Pancreas (tissue), 10 donors: ENCODE measurements at places on chromosomes 11 and 22.

DNA sequence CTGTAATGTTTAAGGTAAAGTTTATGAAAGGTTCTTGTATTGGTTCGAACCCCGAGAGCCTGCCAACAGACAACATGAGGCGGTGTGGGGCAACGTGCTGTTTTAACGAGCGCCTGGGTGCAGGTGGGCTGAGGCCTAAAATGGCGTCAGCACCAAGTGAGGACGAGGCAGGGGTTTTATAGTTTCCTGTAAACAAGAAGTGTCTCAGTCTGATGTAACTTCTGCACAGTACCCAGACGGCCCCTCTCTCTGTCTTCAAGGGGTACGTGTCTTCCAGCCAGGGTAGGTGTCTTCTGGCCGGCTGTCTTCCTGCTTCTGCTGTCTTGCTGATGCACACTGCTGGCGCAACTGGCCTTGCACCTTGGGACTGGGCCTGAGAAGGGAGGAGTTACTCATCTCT lies 2.7 kb downstream of the PPFIBP2 start:
- no peak for DNase-seq

- peak; percentile 44 for DNase-seq
Observed at GRCh38 chr11:2209900-2210321, 38.3 kb upstream of the TH start.

GRCh38 chr11:133175103-133175502 lies 357.2 kb downstream of the OPCML start:
- no peak for DNase-seq

DNA sequence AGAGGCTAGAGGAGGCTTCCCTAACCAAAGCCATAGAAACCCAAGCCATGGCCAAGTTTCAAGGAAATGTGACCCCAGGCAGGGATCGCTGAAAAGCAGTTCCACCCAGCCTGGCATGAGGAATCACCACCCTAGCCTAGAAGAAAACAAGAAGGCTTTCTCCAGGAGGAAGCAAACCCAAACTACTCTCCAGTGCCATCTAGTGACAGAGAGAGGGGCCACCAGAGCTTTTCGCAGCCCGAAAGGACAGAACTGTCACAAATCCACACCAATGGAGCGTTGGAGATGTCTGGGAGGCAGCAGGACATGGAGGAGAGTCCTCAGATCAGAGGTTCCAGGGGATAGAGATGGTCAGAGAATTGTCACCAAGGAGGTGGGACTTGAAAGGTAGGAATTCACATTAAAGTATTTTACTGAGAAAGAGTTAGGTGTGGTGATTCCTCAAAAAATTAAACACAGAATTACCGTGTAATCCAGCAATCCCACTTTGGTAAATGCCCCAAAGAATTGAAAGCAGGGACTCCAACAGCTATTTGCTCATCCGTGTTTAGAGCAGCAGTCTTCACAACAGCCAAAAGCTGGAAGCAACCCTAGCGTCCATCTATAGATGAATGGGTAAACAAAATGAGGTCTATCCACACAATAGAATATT lies 67.3 kb upstream of the NUP50 start:
- peak; percentile 62 for DNase-seq

DNA sequence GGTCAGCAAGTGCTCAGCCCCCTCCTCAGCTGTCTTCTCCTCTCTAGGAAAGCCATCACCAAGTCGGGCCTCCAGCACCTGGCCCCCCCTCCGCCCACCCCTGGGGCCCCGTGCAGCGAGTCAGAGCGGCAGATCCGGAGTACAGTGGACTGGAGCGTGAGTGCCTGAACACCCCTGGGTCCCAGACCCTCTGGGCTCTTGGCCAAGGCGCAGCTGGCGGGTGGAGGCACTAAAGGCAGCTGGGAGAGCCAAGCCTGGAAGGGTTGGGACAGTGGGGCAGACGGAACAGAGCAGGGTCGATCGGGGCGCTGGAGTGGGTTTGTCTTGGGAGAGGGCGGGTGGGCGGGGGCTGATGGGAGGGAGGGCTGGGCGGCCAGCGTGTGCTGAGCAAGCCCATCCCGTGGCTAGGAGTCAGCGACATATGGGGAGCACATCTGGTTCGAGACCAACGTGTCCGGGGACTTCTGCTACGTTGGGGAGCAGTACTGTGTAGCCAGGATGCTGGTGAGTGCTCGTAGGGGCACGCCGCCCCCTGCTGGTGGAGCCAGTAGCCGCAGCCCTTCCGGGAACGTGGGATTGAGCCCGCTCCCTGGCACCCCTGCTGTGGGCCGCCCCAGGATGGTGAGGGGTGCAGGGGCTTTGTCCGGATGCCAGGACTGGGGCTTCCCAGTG lies 14.1 kb upstream of the MDK start:
- peak; percentile 68 for DNase-seq

DNA sequence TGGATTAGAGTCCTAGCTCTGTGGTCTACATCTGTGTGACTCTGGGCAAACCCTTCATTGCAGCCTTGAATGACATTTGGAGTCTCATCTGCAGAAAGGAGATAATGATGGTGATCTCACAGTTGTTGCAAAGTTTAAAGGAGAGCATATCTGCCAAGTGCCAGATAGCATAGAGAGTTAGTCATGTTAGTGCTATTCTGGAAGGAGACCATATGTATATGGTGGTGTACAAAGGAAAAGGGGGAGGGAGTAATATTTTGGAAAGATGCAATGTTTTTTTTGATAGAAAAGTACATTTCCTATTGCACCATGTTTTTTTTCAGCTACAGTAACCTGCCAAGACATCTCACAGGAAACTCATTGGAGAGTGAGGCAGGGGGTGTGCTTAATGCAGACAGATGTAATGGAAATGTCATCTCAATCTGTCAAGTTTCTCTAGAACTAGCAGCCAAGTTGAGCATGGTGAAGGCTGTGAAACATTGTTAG lies 92.1 kb upstream of the NARS2 start:
- no peak for DNase-seq

- no peak for DNase-seq
Observed at GRCh38 chr22:47593291-47593690, 830.8 kb downstream of the TBC1D22A start.

- DNase-seq, result no peak
Observed at GRCh38 chr11:128365044-128365443, 222.3 kb downstream of the ETS1 start.

GRCh38 chr11:129119036-129119435 lies 73.1 kb downstream of the ARHGAP32 start:
- DNase-seq, result no peak

- DNase-seq, result no peak
Observed at GRCh38 chr11:79720115-79720514, 279.3 kb upstream of the TENM4 start.

DNA sequence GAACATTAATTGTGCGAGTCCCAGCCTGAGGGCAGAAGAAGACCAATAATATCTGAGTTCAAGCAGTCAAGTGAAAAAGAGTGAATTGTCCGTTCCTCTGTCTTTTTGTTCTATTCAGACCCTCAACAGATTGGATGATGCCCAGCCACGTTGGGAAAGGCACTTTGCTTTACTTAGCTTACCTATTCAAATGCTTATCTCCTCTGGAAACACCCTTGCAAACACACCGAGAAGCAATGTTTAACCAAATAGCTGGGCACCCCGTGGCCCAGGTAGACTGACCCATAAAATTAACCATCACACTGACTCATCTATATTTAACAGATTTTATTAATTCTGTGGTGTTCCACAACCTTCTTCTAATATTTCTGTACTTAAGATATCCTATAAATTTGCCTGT lies 9.3 kb downstream of the OOSP4A start:
- no peak for DNase-seq

DNA sequence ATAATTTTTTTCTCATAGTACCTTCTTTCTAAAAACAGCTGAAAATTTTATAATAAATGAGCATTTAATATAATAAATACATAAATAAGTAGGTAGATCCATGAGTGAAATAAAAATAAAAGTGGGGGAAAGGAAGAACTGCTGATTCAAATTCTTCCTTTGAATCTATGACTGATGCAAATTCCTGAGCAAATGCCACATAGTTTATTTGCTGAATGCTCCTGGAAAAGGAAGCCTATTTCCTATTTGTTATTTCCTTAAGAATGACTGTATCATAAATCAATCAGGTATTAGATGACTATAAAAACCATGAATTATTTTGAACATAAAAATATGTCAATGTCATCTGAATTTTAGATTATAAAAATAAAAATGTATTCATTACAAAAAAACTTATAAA lies 16.6 kb downstream of the BTBD10 start:
- no peak for DNase-seq

- no peak for DNase-seq
Observed at GRCh38 chr11:43930868-43931716, 11.3 kb upstream of the C11orf96 start.

DNA sequence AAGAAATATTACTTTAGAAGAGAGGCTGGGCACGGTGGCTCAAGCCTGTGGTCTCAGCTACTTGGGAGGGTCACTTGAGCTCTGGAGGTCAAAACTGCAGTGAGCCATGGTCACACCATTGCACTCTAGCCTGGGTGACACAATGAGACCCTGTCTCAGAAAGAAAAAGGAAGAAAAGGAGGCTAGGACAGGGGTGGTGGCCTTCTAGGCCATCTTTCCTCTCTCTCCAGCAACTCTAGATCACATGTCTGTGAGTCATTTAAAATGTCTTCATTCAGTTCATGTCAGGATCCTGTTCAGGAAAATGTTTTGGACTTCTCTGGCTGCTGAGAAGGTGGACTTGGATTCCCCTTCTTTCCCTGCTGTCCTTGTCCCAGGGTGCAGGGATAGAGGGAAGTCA lies 53.3 kb downstream of the PPFIA1 start:
- DNase-seq, result no peak

DNA sequence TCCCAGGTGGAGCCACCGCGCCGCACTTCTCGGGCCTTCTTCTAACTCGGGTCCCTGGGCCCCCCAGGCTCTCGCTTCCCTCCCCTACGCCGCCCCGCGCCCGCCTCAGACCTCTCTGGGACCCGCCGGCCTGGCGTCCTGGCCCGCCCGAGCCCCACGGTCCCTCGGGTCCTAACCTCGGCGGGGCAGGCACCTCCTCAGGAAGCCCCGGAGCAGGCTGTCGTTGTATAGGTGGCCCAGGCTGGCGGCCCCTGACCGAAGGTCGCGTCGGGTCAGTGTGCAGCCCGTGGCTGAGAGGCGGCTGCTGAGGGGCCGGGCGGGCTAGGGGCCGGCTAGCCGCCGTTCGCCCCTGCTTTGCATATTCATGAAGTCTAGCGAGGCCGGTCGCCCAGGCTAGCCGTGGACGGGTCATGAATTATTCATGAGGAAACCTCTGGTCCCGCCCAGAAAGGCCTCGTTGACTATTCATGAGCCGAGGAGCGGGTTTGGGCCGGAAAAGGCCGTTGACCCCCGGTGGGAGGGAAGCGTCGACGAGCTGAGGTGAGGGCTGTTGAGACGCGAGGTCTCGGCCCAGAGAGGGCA lies at the start of gene HORMAD2:
HORMAD2 (plus strand) TSS at position 513 of the 582 bp plus-strand sequence. CDS start 13,489 bp downstream, outside the sequence.
- no peak for DNase-seq

DNA sequence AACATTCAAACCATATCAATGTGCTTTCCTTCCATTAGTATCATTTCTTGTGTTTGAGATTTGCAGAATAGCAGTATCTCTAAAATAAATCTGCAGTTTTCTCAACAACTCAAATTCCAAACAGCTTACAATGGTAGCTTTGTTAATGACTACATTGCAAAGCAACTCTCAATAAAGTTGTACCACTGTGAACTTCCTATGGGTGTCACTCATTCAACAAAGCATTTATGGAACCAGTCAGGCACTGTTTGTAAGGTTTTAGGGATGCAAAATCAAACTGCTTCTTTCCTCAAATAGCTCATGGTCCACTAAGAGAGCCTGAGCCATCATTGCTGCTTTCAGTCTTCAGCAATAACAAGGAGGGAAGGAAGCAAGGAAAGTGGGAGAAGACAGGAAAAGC lies 91.0 kb downstream of the CCDC83 start:
- no peak for DNase-seq

GRCh38 chr11:34613015-34613414 lies 7.9 kb upstream of the EHF start:
- DNase-seq, result no peak

GRCh38 chr11:96075532-96075959 lies 151.6 kb upstream of the MTMR2 start:
- no peak for DNase-seq

DNA sequence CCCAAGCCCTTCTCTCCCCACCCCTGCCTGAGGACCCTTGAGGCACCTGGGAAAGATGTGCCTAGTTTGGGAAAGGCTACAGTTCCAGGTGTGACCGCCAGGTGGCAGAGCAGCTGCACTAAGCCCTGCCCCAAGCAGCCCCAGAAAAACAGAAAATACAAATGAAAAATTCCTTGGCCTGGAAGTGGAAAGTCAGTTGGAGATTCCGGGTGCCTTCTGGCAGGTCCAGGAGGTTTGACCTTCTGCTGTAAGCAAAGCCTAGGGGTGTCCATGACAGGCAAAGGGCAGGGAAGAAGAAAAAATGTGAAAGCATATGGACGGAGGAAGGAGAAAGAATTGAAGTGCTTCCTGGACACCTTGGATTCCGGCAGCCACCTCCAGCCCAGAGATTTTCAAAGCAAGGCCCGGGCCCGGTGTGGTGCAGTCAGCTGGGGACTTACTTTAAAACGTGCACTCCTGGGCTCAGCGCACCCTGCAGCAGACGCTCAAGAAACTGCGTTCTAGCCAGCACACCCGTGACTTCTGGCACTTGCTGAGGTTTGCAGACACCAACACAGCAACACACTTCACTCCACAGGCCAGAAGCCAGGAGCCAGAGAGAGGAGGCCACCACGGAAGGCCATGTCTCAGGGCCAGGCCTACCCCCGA lies 37.3 kb upstream of the SLC22A12 start:
- no peak for DNase-seq

DNA sequence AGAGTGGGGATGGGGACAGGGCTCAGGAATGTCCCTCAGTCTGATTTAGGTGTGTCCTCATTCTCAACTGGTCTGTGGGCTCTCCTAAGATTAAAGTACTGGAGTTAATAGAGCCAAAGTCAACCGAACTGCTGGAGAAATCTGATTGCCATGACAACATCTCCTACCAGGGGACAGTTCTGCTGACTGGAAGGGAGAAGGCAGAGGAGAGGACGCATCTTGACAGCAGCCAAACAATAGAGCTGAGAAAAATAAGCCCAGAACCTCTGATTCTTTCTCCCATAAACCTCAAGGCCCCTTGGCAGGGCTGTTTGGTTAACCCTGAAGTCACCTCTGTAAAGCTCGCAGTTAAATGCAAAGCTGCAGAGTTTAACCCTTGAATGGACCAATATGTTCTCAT lies 2.8 kb downstream of the KCTD14 start:
- no peak for DNase-seq

DNA sequence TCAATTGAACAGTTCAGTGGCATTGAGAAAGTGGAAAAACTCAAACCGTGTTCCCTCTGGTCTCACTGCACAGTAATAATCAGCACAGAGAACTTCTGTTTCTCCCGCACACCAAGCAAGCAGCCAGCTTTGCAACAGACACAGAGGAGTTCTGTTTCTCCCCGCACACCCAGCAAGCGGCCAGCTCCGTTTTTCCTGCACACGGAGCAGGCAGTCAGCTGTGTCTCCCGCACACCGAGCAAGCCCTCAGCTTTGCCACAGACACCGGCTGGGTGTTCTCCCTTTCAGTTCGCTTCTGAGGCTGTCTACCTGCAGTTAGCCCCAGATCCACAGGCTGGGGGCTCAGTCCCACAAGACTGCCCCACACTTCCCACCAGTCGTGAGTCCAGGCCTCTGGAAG lies 9.9 kb upstream of the TALDO1 start:
- DNase-seq, result no peak

- DNase-seq, result no peak
Observed at GRCh38 chr11:42337786-42338455, 878.5 kb upstream of the LRRC4C start.
